CD4-positive, alpha-beta memory T cell (primary cell): ENCODE measurements at places on chromosomes 12 and 14.

GRCh38 chr12:98532687-98533304, 17.4 kb downstream of the TMPO start:
- DNase-seq: no peak

DNA sequence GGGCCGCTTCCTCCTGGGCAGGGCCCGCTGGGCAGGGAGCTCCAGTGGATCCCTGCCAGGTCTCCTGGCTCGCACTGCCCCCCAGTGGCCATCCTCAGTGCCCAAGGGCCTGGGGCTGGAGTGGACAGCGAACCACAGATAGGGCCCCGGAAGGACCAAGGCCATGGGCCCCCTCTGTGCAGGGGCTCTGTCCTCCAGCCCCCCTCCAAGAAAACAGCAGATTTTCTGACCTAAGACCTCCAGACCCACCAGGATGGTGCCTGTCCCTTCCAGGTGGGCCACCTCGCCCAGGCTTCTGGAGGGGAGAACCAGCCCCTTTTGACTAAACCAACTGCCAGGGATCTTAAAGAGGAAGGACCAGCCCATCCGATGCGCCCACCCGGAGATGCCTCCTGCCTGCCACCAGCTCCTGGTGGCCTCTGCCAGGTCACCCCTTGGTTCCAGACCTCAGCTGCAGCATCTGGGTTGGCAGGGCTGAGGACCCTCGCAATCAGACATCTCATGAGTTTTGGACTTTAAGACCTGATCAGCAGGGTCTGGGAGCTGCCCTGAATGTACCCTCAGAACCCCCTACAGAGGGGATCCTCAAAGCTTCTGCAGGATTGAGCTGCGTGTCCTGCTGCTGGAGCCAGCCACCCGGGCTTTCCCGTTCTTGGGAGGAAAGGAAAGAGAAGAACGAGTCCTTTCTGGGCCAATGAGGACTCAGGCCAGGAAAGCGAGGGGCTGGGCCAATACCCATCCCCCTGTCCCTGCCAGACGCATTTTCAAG, 325.8 kb upstream of the DIO3 start:
- no peak for DNase-seq

GRCh38 chr12:99809909-99810308, 162.4 kb downstream of the GARIN6 start:
- no peak for DNase-seq

DNA sequence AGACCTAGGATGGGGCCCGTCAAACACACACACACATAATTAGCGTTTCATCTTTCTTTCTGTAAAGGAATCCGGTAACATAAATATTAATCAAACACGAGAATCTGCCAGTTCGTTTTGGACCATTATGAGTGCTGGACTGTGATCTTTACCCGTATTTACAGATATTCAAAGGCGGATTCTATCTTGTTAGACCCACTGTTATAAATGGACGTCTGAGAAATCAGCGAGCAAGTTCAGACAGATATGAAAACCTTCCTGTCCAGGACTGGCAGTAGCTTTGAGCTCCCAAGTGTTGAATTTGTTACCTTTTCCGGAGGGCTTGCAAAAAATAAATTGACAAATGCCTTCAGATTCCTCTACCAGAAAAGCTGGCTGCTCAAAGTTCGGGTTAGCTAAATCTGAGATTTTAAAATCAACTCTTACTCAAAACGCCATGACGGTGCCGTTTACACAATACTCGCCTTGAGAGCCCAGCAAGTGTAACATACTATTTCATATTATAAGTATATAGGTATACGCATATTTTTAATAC, 27.6 kb downstream of the BCL11B start:
- no peak for DNase-seq

DNA sequence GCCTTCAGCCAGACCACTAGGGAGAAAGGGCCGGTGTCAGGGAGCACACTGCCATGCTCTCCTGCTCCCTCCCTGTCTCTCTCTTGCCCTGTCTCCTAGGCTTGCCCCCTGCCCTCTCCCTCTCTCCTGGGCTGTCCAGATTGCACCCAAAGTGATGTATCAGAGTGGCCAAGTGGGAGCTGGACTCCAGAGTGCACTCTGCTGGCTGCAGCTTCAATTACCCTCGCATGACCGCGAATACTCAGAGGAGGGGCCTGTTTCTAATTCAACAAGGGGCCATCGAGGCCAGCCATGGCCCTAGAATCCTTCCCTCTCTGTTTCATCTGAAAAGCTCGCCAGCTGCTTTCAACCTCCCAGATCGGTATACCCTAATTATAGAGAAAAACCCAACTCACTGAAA, 206.4 kb upstream of the FKBP4 start:
- no peak for DNase-seq

DNA sequence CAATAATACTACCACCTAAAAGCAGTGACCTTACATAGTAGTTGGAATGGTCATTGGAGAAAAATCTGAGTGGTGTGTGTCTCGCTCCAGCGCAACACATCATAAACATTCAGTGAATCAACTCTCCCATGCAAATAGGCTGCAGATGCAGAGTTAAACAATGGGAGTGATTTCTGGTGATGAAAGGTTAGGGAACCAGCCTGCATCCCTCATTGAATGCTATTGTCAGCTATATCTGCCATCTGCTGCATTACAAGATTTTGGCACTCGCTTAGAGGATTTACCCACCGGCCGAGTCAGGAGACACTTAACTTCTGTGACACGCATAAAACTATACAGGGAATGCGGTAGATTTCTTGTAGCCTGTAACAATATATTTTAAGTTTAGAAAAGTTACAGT, 900.9 kb downstream of the FLRT2 start:
- no peak for DNase-seq

DNA sequence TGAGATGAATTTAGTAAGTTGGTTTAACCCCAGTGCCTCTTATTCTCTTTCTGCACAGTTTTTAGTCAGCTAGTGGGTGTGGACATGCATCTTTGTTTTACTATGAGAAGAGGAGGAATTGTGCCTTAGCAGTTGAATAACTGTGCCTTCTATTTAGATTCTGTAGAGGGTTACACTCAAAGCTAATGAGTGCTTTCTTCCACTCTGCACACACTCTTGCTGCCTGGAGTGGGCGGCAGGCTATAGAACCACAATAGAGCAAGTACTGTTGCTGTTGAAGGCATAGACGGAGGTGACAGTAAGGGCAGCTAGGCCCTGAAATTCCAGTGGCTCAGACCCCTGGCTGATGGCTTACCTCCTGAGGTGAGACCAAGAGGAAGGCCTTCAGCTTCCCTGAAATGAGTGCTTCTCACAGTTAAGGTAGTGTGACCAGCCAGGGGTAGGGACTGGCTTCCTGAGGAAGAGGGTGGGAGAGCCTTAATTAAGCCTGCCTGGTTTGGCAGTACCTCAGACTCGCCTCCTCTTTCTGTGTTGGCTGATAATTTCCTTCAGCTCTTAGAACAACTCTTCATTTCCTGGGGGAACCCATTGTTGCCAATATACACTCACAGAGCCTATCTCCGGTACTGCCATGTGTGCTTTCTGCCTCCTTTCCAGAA, 24.7 kb downstream of the SUSD6 start:
- DNase-seq: no peak

GRCh38 chr14:20195911-20196310, 5.2 kb downstream of the OR11G2 start:
- DNase-seq: no peak

DNA sequence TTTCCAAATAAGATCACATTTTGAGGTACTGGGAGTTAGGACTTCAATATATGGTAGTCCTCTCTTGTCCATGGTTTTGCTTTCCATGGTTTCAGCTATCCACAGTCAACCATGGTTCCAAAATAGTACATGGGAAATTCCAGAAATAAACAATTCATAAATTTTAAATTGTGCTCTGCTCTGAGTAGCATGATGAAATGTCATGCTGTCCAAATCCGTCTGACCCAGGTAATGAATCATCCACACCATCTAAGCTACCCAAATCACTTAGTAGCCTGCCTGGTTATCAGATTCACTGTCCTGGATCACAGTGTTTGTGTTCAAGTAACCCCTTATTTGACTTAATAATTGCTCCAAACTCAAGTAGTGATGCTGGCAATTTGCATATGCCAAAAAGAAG, 197.9 kb downstream of the TMTC3 start:
- DNase-seq: no peak

GRCh38 chr12:132687211-132688164, at the start of the genes POLE and PXMP2:
Gene POLE, minus strand, starts transcription at chr12:132687342. Its CDS starts 27 bp downstream, at chr12:132687315.
Gene PXMP2, plus strand, starts transcription at chr12:132687587. Its CDS starts 84 bp downstream, at chr12:132687671.
- DNase-seq: peak; percentile 91

DNA sequence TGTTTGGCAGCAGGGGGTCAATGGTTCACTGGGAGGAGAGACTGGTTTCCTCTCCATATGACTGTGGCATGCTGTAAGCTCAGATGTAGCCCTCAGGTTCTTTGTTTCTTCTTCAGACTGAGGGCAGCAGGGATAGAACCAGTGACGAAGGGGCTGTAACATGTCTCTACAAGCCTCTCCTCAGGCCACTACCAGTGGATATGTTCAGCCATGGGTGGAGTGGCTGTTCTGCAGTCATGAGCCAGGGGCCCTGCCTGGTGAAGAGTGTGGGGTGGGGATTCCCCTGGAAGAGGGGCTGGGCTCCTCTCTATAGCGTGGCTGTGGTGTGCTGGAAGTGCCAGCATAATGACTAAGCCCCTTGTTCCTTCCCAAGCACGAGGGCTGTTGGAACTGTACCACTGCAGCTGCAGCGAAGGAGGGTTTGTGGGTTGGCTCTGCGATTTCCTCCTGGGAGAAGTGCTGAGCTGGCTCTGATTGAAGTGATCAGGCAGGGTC, 55.8 kb downstream of the CMAS start:
- no peak for DNase-seq

GRCh38 chr14:94897561-94897960, 127.6 kb upstream of the GSC start:
- no peak for DNase-seq

DNA sequence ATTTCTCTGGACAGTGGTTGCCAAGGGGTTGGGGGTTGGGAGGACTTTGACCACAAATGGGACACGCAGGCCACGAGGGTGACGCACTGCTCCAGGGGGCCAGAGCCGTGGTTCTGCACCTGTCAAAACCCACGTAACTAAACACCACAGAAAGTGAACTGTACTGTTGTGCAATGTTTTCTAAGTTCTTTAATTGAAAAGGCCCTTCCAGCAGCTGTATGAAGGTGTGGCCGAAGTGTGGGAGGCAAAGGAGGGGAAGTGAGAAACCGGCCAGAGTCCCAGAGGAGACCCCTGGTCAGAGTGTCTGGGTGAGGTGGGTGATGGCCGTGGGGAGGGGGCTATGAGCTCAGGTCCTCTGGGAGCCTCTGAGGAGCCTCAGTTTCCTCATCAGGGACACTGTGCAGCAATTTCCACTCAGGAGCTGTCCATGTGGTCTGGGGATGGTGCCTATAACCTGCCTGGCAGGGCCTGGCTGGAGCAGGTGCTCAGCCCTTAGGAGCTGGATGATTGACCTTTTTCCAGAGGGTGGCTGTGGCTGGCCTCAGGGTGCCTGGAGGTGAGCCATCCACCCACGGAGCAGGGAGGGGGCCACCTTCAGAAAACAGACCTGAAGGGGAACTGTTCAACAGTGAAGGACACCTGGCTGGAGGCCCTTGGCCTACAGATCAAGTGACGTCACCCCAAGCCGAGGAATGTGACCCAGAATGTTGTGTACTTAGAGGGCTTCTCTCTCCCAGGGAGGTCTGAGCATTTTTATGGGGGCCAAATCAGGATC, 9.8 kb upstream of the BDKRB2 start:
- no peak for DNase-seq

DNA sequence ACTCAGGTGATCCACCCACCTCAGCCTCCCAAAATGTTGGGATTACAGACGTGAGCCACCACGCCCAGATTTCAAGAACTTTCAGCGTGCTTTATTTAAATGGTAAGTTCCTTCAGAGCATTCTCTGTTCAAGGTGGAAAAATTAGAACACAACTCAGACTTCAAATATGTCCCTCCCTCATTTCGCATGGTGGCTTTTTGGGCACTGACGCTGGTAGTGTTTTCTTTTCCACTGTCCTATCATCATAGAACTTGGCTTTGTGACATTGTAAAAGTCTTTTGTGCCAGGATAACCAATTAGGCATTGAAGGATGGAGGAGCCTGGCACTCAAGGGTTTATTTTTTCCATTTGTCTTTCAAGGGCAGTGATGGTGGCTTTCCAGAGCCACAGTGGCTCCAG, 190.8 kb downstream of the NUAK1 start:
- DNase-seq: no peak

GRCh38 chr12:94998326-94998725, 5.2 kb downstream of the NDUFA12 start:
- DNase-seq: no peak

DNA sequence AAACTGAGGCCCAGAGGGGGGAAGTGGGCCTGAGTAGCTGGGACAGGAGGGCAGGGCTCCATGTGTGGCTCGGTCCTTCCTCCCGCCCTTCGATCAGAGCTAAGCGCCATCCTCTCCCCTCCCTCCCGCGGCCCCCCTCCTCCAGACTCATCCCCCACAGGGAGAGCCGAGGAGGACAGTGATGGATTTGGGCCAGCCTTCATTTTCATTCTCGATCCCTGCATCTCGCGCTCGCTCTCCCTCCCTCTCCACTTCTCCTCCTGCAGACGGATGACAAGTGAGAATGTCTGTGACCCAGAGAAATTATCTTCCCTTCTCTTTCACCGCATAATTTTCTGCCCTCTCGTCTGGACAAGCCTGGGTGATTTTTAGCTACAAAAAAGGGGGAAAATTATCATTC, 183.3 kb downstream of the RBM19 start:
- no peak for DNase-seq

DNA sequence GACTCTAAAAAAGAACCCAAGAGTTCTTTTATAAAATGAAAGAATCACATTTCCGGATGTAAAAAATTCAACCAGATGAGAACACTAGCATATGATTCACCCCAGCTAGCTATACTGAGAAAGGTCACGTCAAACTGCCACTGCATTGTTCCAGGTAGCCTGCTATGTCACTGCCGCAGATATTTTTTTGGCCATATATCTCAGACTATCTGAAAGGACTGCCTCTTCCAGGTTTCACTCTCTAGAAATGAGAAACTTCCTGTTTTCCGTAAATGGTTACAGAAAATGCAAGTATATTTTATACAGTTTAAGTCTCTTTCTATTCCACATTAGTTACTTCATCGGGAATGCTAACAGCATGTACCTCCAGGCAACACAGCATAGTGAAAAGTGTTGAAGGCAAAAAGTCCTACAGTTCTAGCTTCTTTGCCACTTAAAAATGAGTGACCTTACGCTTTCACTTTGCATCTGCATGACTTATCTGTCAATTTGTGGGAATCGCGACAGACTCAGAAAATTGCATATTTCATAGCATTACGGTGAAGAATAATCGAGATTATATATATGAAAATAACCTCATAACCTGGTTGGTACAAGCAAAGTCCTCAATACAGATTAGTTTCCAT, 105.2 kb downstream of the MED13L start:
- DNase-seq: no peak
